ENCODE measurements at places on chromosomes 13 and 19. TPM values are rescaled to one million over a fixed set of nuclear protein-coding genes. Genes with fewer than 3 reads are reported as not detected.

Gene GMIP
- 17.2 TPM for total RNA-seq

Gene TBXA2R
- total RNA-seq: 0.24 TPM

Gene SLITRK1
- total RNA-seq: not detected

Gene ZNF225
- total RNA-seq: 6.1 TPM

Gene OR7A5
- total RNA-seq: not detected

Gene IGFL1
- not detected for total RNA-seq

Gene ZNF575
- 2.2 TPM for total RNA-seq

Gene KLK15
- not detected for total RNA-seq

Gene ZNF799
- 7.4 TPM for total RNA-seq

Gene SELENOV
- not detected for total RNA-seq

Gene LRRC63
- total RNA-seq: 0.38 TPM

Gene KEAP1
- total RNA-seq: 46.8 TPM

Gene USHBP1
- total RNA-seq: 0.26 TPM

Gene ZNF667
- not detected for total RNA-seq

Gene RFPL4AL1
- total RNA-seq: not detected

Gene CYP2A6
- not detected for total RNA-seq

Data from Calu3 (cell line).